ENCODE measurements at places on chromosomes 5 and 9. TPM values are rescaled to one million over a fixed set of nuclear protein-coding genes. Genes with fewer than 3 reads are reported as not detected.
A peak's percentile ranks its signal among the peaks of the same experiment; 100 is the strongest.

TAS2R1 gene
- not detected for total RNA-seq

MACIR gene
- 21.3 TPM for total RNA-seq

DNA sequence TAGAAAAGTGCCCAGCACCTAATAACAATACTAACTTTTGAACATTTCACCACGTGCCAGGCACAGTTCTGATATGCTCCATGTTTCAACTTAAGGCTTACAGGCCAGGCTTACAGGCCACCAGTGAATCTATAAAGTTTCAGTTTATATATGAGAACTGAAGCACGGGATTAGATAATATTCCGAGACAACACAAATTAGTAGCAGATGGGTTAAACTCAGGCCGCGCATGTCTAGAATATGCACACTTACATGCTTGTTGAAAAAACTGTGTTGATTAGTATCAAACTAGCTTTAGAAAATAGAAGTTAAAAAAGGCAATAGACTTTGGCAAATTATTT lies 587.9 kb downstream of the MTRR start:
- peak; percentile 3 for DNase-seq

GRCh38 chr5:66306105-66306843 lies 162.2 kb downstream of the SREK1 start:
- peak; percentile 63 for DNase-seq

DNA sequence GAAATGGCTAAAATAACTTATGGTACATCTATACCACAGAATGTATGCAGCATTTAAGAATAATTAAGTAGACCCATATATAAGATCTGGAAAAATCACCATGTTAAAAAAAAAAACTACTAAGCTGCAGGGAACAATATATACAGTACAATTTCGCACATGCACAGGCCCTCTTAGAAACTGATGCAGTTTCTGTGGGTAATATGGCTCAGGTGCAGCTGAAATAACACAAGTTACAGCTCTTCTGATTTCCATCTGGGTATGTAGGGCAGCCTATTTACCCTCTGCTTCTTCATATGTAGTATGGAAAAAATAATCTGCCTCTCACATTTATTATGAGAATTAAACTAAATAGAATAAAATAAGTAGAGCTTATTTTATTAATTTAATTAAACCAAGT lies 82.9 kb downstream of the YIPF5 start:
- DNase-seq = no peak

GRCh38 chr5:64330728-64331231 lies 165.1 kb downstream of the RNF180 start:
- DNase-seq = no peak

DNA sequence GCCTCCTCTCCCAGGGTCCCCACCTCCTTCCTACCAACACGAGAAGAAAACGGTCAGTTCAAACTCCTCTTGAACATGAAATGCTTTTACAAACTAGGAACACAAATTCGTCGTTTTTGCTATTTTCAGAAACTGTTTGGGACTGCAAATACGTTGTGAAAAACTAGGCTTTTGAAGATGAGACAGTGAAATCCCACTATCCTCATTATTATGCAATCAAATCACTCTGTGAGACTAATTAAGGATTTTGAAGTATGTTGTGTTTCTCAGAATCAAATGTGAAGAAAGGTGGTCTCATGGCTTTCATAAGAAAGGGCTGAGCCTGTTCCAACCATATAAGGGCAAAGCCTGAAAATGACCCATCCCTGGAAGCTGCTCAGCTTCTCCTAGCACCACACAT lies 33.2 kb downstream of the CDH6 start:
- no peak for DNase-seq

DNA sequence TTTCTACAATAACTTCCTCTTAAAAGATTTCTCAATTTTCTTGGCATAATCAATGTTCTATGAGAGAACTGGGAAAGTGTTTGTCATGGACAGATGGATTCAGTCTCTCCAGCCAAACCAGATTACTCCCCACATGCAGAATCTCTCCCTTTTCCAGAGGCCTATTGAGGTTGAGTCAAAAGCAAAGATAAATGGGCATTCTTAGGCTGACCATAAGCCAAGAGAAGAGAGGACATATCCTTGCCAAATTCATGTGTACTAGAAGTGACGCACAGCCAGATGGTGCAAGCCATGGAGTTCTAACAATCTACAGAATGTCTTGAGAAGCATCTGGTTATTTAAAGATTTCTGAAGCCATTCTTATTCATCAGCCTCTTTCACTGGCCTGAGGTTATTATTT lies 2115.0 kb downstream of the MAT2B start:
- DNase-seq = peak; percentile 93

GRCh38 chr5:36878392-36879082 lies 2.0 kb downstream of the NIPBL start:
- DNase-seq = peak; percentile 57

DNA sequence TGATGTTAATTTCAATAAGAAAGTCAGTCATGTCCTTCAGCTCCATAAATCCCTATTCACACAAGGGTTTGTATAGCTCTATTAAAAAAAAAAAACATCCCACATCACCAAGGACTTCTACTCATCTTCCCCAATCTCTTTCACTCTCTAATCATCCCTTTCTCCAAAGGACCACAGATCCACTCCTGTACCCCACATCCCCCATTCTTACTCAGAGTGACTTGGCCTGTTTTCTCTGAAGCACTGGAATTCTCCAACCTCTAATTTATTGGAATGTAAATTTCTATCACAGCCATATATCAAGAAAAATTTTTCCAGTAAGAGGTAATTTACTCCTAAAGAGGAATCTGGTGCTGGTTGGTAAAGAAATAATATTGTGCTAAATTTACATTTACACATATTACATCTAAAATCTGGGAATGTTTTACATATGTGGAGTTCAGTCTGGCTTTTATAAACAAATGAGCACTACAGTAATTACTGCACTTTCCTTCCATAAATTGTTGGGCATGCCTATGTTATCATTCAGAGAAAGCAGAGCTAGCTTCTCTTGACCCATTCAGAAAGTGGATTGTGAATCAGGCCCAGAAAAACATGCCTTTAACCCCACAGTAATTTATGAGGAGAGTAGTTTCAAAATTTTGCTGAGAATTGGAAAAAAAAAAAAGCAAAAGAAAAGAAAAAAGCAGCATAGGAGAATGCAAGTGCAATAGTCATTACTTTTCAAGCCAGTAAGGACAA lies 399.5 kb upstream of the TNC start:
- peak; percentile 90 for DNase-seq

DNA sequence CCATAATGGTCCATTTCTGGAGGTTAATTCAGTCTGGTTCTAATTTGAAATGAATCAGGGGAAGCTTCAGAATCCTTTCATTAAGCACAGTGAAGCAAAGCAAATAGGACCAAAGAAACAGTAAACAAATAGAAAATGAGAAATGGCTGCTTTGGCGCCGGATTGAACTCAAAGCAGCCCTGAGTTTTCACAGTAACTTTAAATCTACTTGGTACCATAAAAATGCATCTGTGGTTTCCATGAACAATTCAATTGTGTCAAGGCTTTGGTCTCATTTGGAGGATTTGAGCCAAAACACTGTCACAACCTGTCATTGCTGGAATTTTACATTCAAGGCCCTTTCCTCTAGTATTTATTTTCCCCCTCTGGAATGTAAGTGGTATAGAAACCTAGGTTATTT lies 25.9 kb upstream of the DAPK1 start:
- no peak for DNase-seq
